ENCODE measurements at places on chromosomes 6 and 20.

- DNase-seq: no peak
These were observed 44.8 kb upstream of the FABP7 start for GRCh38 chr6:122734529-122735395.

DNA sequence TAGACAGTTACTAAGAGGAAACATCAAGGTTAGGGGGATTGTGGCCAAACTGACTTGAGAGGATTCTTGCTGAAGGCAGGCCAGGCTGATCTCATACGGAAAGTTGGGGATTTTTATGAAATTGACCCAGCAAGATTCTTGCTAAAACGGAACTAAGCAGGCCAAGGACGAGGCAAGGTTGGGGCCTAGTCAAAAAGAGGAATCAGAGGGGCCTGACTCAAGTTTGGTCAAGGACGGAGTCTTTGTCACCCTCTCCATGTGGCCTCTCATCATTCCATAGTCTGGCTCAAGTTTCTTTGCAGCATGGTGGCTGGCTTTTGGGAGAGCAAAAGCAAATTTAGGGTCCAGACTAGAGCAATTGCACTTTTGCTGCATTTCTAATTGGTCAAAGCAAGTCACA, 7.9 kb upstream of the HECA start:
- DNase-seq: no peak

DNA sequence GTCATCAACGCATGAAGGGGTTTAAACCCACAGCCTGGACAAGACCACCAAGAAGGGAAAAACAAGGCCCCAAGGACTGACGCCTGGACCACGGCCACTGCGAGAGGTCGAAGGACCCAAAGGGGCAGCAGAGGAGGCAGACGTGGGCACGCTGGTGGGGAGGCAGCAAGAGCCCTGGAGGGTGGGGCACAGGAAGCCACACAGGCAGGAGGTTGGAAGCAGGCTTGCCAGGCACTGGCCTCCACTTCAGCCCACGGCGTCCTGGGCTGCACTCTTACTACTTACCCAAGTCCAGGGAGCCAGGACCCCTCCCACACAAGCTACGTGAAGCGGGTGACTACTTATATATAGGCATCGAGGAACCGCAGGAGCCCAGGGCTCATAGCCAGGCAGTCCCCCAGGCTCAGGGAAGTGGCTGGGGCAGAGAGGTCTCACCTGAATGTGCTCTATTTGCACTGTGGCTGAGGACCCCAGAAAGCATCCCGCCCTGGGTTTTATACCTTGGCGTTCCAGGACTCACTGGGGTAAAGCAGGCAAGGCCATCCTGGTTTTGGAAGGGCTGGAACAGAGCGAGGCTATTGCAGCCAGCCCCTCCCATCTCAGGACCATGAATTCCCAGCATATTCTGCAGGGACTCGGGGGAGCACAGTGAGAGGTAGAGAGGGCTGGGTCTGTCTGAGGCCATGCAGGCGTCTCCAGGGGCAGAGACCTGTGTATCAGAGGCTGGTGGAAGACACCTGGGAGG, 113.8 kb upstream of the AFDN start:
- no peak for DNase-seq

GRCh38 chr6:168106633-168107005, 27.6 kb upstream of the FRMD1 start:
- peak; percentile 19 for DNase-seq

DNA sequence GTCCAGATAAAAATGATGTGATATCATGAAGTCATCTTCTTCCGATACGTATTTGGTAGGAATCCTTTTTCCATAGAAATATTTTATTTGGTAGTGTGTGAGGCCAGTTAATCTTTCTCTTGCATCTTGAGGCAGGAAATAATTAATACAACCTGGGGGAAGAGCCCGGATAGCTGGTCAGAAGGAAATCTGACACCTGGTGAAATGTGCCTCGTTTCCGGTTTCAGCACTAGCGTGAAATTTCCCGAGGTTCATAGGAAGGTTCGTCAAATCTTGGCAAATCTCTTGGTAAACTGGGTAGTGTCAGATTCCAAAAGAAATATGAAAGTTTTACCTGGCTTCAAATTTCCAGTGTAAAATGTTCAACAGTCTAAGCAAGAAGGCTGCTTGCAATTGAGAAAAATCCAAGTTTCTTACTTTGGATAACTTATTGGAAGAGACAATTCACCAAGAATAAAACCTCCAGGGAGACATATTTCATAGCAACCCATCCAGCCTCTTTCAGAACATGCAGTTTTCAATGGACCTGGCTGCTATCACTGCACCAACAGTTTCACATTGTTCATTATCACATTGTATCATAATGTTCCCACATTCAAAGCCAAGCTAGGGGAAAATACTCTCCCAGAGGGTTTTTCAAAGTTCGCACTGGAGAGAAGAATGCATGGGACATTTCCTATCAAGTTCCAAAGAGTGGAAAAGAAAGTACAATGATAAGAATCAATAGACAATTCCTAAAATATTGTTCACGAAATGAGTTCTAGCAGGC, 454.5 kb upstream of the CITED2 start:
- DNase-seq: no peak

DNA sequence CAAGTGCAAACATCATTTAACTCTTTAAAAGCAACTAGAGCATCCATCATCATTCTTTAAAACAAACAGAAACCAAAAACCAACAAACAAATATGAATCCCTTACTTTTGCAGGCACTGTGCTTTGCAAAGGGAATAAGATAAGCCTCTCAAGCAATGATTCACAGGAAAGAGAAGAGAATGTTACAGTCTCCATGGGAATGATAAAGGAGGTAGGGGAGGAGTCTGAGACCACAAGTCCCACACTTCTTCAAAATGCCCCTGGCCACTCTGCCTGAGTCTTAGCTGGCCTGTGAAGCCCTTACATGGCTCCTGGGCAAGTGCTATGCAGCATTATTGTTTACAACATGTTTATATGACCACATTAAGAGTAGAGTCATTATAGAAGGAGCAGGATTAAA, 257.7 kb upstream of the MARCKS start:
- no peak for DNase-seq

- no peak for DNase-seq
These were observed 7.1 kb downstream of the CD93 start for GRCh38 chr20:23079016-23079351.

- DNase-seq: peak; percentile 65
These were observed 34.7 kb downstream of the KIF25 start for GRCh38 chr6:168032005-168032760.

- no peak for DNase-seq
These were observed 8.3 kb downstream of the C2 start for GRCh38 chr6:31935823-31936222.

GRCh38 chr20:39263076-39263475, 300.9 kb downstream of the DHX35 start:
- no peak for DNase-seq

GRCh38 chr6:166760288-166760687, 133.2 kb upstream of the RPS6KA2 start:
- no peak for DNase-seq

DNA sequence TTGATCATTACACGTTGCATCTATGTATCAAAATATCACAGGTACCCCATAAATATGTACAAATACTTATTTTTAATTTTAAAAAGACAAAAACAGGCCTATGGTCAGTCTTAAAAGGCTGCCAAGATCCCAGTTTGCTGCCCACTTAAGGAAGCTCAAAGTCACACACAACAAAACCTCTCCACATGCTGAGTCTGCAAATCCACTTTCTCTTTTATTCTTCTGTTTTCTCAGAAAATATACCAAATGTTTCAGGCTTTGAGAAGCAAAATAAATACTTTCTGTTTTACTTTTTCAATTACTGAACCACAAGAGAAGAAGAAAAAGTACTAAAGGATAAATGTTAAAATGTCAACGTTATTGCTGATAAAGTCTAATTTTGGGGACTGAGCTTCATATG, 107.8 kb upstream of the MANEA start:
- DNase-seq: no peak

DNA sequence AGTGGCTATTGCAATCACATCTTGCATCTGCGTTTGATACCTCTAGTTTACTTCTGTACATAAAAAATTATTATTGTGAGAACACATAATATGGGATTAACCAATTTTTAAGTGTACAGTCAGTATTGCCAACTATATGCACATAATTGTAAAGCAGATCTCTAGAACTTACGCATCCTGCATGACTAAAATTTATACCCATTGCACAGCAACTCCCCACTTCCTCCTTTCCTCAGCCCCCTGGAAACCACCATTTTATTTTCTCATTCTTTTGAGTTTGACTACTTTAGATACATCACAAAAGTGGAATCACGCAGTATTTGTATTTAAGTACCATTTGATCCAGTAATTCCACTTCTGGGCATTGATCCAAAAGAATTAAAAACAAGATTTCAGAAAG, 19.3 kb upstream of the OPN5 start:
- DNase-seq: no peak

GRCh38 chr6:170485159-170485558, 67.9 kb downstream of the PSMB1 start:
- DNase-seq: no peak
